Activated CD4-positive, alpha-beta T cell treated with anti-CD3 and anti-CD28 coated beads for 24 hours (primary cell): ENCODE measurements at places on chromosomes 11 and 22.

- DNase-seq = no peak
Measured at GRCh38 chr11:126188332-126189108, 22.9 kb downstream of the RPUSD4 start.

DNA sequence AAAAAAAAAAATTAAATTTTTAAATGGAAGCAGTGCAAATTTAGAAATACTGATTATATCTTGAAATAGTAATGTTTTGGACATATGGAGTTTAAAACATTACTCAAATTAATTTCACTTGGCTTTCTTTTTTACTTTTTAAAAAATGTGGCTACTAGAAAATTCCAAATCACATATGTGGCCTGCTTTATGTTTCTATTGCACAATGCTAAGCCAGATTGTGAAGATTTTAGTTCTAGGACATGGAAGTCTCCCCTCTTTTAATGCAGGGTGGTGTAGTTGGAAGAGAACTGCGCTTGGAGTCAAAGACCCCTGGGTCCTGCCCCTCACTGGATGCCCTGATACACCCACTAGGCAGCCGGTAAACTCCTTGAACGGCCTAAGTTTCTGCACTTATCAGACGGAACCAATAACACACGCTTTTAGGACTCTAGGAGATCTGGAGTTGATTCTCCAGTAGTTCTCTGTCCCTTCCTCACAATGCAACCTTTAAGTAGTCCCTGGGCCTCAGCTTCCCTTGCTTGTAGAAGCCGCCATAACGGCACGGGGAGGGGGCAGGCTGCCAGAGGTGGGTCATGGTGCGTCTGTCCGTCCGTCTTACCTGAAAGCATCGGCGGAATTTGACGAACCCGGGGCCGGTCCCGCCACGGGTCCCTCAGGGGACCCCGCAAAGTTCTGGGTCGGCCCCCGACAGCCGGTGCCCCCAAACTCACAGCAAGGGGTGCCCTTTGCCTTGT lies 505 bp downstream of the FAM227A start:
- no peak for DNase-seq

GRCh38 chr11:67345920-67346819 lies 7.2 kb downstream of the POLD4 start:
- no peak for DNase-seq

DNA sequence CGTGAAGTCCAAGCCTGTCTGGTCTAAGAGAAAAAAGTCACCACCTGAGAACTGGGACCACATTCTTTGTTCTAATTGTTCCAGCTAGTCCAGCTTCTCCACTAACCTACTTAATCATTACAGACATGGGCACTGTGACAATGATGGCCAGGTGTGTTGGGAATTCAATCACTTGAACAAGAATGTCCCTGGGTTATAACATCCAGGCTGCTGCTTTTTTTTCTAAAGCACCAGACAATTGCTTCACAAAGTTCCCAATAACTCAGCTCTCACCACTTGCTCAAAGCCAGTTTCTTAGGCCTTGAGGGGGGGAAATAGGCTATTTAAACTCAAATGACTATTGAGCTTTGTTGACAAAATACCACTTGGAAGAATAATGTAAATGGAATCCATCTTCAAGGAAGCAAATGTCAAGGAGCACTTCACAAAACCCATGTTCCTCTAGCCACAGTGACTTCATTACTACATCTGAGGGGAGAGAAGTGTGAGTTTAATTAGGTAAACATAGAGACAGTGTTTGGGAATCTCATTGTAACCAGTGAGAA lies 80.3 kb downstream of the ME3 start:
- no peak for DNase-seq

GRCh38 chr22:48752451-48753380 lies 1075.0 kb downstream of the BRD1 start:
- no peak for DNase-seq

DNA sequence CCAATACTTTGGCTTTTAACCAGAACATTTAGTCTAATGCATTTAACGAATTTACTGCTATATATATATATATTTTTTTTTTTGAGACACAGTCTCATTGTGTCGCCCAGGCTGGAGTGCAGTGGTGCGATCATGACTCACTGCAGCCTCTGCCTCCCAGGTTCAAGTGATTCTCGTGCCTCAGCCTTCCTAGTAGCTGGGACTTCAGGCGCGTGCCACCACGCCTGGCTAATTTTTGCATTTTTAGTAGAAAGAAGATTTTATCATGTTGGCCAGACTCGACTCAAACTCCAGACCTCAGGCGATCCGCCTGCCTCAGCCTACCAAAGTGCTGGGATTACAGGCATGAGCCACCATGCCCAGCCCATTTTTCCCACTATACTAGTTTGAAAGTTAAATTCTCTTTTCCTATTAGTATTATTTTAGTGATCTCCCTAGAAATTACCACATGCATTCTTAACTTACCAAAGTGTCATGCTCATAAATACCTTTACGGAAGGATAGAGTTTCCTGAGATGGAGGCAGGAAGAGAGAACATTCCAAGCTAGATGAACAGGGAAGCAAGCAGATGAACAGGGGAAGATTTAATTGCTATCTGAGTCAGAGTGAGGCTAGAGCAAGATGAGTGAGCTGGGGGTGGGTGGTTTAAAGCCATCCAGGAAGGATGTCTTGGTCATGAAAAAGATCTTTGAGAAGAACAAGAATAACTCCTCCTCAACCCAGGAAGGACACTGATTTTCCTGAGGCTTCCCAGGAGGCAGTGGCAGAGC lies 4.4 kb upstream of the PGAP2 start:
- DNase-seq = no peak

GRCh38 chr11:73422886-73423285 lies 46.7 kb downstream of the RELT start:
- no peak for DNase-seq

DNA sequence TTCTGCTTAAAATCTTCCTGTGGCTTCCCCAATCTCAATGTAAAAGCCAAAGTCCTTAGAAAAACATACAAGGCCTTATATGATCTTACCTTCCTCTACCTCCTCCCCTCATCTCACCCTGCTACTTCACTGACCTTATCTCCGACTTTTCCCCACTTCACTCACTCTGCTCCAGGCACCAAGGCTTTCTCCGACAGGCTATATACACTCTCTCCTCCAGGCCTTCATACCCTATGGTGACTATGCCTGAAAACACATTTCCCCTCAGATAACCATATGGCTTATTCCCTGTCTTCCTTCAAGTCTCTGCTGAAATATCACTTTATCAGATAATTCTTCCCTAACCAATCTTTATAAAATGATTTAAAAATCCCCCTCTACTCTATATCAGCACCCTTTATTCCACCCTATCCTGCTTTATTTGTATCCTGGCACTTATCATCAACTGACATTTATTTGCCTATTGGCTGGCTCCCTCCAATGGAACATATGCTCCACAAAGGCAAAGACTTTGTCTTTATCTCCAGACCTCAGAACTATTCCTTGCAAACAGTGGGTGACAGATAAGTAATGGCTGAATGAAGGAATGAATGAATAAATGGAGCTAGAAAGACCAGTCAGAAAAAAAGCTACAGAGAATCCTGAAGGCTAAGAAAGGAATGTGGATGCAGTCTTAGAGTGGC lies 52.7 kb downstream of the PAK1 start:
- no peak for DNase-seq

DNA sequence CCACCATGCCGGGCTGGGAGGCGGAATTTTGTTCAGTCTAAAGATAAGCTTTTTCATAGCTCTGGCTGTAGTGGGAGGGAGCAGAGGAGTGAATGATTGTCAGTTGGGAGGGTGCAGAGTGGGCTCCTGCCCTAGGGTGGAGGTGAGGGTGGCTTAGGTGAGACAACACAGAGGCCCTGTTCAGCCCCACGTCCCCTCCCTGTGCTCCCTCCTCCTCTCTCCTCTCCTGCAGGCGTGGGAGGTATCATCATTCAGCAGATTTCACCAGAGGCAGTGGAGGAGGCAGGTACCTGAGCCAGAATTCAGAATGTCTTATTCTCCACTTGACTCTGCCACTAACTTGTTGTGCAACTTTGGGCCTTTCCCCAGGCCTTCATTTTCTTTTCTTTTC lies 1.7 kb upstream of the THRSP start:
- no peak for DNase-seq

GRCh38 chr11:118200901-118201680 lies 23.7 kb downstream of the JAML start:
- no peak for DNase-seq

GRCh38 chr11:31646216-31646615 lies 136.6 kb downstream of the ELP4 start:
- DNase-seq = no peak

- no peak for DNase-seq
Measured at GRCh38 chr11:123374622-123374968, 55.5 kb upstream of the GRAMD1B start.

- DNase-seq = no peak
Measured at GRCh38 chr22:39471381-39472141, 14.7 kb downstream of the MGAT3 start.

GRCh38 chr11:87422566-87422965 lies 384.8 kb downstream of the TMEM135 start:
- no peak for DNase-seq

DNA sequence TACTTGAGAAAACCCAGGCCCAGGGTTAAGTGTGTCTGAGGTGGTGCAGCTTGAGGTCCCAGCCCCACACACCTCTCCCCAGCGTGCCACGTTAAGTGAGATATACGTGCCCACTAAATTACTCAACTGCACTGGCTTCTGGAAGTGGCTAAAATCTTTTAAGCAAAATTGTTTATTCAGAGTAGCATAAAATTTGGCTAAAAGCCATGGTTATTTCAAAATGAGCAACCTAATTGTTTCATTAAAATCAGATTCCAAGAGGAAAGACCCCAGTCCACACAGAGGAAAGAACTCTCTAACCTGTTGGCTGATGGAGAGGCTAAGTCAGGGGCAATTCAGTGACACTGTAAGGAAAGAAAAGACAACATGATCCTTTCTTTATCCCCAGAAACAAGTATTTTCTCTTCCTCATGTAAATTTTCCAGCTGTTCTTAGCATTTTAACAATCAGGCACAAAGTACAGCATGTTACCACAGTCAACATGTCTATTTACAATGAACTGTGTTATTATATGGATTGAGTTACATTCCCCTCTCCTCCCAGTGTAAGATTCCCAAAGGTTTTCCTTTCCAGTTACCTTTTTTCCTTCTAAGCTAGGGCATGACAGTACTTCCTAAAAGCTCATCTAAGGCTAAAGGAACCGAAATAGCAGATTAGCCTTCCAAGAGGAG lies 26.6 kb downstream of the NUP50 start:
- no peak for DNase-seq

- no peak for DNase-seq
Measured at GRCh38 chr11:79042824-79043223, 398.0 kb downstream of the TENM4 start.

DNA sequence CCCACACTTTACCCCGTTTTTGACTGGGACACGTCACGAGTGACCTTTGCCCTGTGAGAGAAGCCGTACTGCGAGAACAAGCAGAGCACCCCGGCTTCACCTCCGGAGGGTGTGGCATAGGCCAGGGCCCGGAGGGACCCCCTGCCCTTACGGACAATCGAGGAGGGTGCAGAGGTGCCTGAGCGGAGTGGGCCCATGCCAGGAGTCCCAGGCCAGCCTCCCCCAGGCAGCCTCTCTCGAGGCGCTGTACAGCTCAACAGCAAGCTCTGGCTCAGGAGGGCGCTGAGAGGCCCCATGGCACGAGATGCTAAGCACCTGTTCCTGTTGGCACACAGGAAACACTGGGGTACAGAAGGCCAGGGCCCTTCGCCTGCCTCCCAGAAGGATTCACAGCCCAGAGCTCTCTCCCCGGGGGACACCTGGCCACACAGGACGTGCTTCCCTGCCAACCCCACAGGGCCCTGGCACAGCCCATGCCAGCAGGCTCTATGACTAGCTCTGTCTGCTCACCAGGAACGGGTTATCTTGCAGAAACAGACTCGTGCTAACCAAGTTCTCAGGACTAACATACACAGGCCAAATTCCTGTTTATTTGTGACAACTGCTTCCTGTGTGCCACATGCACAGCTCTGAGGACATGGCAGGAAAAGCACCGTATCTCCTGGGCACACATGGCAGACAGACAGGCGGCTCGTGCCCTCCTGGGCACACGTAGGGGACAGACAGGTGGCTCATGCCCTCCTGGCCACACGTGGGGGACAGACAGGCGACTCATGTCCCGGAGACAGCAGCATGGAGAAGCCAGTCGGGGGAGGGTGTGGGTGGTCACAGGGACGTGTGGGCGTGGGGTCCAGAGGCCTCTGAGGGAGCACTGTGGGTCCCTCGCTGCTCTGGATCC lies 11.6 kb downstream of the TOLLIP start:
- DNase-seq = no peak

- DNase-seq = no peak
Measured at GRCh38 chr11:113331441-113331840, 17.1 kb downstream of the TTC12 start.

- DNase-seq = no peak
Measured at GRCh38 chr11:117604336-117604995, 192.6 kb downstream of the DSCAML1 start.

GRCh38 chr11:128424271-128424711 lies 163.1 kb downstream of the ETS1 start:
- DNase-seq = no peak

- no peak for DNase-seq
Measured at GRCh38 chr22:41856469-41856868, 23.6 kb downstream of the SREBF2 start.

GRCh38 chr11:121534131-121535093 lies 81.6 kb upstream of the SORL1-AS1 start:
- DNase-seq = no peak

- DNase-seq = no peak
Measured at GRCh38 chr11:121293288-121293594, 670 bp downstream of the SC5D start.
